Activated T-cell treated with anti-CD3 and anti-CD28 coated beads, Interleukin-2, amount 50 U/mL, for 72 hours (primary cell): ENCODE measurements at places on chromosomes 12 and 14. TPM values are rescaled to one million over a fixed set of nuclear protein-coding genes. Genes with fewer than 3 reads are reported as not detected.
A peak's percentile ranks its signal among the peaks of the same experiment; 100 is the strongest.

DNA sequence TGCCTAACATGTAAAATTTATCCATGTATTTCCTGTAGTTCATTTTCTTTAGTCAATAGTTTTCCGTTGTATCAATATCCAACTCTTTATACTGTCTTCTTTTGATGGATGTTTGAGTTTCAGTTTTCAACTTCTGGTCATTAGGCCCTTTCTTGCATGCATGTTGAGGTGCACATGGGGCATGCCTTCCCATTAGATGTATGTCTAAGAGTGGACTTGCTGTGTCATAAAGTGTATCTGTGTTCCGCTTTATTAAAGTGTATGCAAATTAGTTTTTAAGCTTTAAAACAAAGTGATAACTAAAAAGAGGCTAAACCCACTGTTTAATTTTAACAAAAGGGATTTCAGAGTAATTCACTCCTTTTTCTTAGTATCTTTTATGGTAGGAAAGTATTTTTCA, 441.1 kb downstream of the PCNX1 start:
- no peak overlapping the region for H3K4me3 ChIP-seq
- H3K4me1 ChIP-seq, result peaks cover 39% of the 10 kb centered on the region
- no peak for DNase-seq
- H3K27me3 ChIP-seq, result no peaks in the 10 kb centered on the region
- H3K36me3 ChIP-seq, result peaks cover 6% of the 10 kb centered on the region
- peak overlapping the region; percentile 35 for H3K27ac ChIP-seq

DNA sequence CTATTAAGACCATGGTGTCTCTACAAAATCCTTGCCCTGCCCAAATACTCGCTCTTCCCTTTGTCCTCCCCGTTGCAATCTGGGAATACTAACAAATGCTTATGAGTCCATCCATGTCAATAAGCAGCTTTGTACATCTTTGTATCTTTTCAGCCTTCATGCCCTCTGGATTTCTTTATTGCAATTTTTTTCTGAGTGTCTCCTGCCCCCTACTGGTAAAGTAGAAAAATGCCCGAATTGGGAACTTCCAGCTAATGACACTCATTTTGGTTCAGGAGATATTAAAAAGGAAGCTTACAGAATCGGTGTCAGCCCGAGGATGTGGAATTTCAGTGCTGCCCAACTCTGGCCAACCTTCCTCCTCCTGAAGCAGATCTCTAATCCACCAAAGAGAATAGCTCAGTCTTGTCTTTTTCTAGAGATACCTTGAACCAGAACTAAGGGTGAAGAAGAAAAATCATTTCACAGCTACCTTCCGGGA, 46.0 kb downstream of the SH2B3 start:
- no peaks in the 10 kb centered on the region for H3K27me3 ChIP-seq
- peak overlapping the region; percentile 1 for H3K27ac ChIP-seq
- peaks cover 37% of the 10 kb centered on the region for H3K36me3 ChIP-seq
- DNase-seq, result no peak
- H3K4me3 ChIP-seq, result no peak overlapping the region
- H3K4me1 ChIP-seq, result peaks cover 29% of the 10 kb centered on the region

DNA sequence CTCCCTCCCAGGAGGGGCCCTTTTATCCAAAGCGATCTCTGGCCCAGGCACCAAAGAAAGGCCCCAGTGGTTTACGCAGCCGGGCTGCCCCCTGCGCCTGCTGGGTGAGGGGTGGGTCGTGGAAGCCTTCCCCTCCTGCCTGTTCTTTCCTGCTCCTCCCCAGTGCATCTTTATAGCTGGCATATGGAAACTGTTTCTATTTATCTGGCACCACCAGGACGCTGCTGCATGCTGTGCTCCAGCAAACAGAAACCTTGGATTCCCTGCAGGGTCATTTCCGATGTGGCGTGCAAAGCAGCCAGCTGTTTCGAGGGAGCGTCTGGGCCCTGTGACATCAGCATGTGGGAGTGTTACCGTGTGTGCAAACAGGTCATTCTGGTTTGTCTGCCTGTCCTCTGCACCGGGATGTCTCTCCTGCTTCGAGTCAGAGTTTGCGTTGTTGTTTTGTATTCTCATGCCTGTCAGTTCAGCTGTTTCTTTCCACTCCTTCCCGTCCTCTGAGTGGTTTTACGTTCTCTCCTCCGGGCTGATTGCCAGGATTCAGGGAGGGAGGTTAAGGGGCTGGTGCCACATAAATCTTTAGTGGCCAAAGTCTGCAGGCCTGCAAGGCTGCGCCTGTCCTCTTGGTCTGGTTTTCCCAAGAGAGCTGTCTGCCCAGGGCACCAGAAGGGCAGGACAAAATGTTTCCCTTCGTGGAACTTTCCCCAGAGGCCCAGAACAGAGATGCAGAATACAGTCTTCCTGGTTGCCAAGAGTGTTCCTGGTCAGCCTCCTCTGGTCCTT, 24.6 kb downstream of the TPCN1 start:
- no peak overlapping the region for H3K27ac ChIP-seq
- peaks cover 18% of the 10 kb centered on the region for H3K4me1 ChIP-seq
- H3K36me3 ChIP-seq, result peaks cover 2% of the 10 kb centered on the region
- DNase-seq, result no peak

GRCh38 chr12:14774906-14775635, 28.2 kb downstream of the WBP11 start:
- H3K36me3 ChIP-seq, result peaks cover 19% of the 10 kb centered on the region
- peaks cover 54% of the 10 kb centered on the region for H3K4me1 ChIP-seq
- peak overlapping the region; percentile 99 for H3K4me3 ChIP-seq

Gene HPD
- total RNA-seq, result not detected

Gene SMOC1
- total RNA-seq, result not detected

Gene KRT2
- not detected for total RNA-seq

Gene DYNC1H1
- 300 TPM for total RNA-seq

Gene MGP
- not detected for total RNA-seq

Gene PDE3A
- not detected for total RNA-seq
